T-cell (primary cell): ENCODE measurements at places on chromosomes 12 and 14.

- no peak for DNase-seq
Measured at GRCh38 chr12:66692170-66692569, 13.3 kb upstream of the GRIP1 start.

DNA sequence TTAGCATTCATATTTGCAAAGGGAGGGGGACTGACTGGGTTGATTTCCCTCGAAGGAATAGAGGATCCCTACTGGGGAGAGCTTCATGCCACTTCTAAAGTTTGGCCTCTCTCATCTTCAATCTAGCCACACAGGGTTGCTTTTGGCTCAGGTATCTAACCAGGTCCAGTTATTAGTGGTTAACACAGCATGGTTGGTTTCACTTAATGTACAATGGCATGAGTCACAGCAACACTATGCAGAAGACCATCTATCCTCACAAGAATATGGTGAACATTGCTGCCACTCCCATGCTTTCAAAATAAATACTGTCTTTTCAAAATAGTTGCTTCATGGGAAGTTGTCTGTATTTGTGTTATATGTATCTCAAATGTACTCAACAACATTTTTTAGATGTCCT lies 6.6 kb upstream of the RAB3IP start:
- DNase-seq, result no peak

DNA sequence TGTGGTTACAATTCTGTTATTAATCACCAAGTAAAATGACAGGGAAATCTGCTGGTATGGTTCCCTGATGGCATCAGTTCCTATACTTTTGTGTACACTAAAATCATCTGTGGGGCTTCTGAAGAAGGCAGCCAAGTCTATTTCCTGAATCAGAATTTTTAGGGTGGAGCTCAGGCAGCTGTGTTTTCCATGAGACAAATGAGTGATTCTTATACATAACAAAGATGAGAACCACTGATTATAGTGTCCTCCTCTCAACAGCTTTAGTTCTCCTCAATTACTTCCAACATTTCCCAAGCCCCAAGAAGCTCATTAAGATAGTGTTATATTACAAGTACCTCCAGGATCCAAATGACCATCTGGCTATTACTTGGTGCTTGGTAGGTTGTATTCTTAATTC lies 64.5 kb upstream of the USP44 start:
- DNase-seq, result no peak

DNA sequence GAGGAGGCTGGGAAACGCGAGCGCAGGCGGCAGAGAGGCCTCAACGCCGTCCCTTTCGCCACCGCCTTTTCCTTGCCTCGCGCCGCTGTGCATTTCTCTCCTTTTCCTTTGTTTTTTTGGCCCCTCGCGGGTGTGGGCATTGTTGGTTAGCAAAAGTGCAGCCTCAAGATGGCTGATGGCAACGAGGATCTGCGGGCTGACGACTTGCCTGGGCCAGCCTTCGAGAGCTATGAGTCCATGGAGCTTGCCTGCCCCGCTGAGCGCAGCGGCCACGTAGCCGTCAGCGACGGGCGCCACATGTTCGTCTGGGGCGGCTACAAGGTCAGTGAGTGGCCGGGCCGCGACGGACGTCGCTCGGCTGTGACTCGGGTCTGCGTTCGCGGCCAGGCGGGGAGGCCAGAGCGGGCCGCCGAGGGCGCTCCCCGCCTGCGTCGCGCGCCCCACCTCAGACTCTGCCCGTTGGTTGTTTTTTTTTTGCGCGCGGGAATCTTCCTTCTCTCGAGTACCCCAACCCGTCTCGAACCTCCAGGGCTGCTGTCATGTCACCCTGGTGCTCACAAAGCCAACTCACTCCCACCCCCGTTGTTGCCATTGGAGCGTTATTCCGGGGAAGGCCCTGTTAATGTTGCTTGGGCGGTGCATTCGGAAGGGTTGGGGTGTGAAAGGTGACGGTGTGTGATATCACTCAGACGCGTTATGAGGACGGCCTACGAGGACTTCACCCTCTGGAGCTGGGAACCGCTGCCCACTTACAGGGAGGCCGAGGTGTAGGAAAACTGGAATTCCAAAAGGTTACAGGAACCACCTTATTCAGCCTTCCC lies 558 bp downstream of the KLHDC2 start:
- peak; percentile 67 for DNase-seq

GRCh38 chr12:120115692-120116440 lies 687 bp downstream of the RAB35 start:
- DNase-seq, result no peak

DNA sequence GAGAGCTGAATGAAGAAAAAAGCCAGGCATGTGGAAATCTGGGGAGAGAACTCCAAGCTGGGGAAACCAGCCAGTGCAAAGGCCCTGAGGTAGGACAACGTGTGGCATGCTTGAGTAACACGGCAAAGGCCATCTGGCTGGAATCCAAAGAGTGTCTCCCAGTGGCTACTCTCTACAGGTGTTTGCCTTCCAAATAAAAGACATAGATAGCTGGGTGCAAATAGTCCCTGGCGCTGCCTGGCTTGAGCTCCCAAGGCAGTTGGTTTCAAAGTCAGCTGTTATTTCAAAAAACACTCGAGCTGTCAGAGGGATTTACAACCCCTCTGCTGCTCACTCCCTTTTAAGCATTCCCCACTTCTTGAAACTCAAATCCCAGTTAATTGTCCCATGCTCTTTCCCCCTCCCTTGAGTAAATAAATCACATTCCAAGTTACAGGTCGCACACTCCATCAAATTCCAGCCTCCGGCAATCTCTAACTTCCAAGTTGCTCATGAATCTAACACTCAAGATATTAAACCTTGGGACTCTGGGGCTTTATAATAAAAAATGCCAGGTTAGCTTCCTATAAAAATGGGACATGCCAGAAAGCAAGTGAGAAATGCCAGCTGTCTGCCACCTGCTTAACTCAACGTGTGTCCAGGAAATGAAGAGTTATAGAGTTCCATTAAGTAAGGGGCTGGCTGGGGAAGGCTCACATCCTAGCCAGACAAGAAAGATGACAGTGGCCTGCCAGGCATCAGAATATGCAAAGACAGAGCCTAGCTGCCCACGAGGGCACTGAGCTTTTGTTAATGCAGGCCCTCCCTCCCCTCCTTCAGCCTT lies 133.6 kb upstream of the NOS1 start:
- DNase-seq, result no peak

- DNase-seq, result no peak
Measured at GRCh38 chr14:87888136-87888999, 104.6 kb downstream of the GALC start.

GRCh38 chr14:96351986-96352385 lies 11.2 kb downstream of the ATG2B start:
- DNase-seq, result no peak

DNA sequence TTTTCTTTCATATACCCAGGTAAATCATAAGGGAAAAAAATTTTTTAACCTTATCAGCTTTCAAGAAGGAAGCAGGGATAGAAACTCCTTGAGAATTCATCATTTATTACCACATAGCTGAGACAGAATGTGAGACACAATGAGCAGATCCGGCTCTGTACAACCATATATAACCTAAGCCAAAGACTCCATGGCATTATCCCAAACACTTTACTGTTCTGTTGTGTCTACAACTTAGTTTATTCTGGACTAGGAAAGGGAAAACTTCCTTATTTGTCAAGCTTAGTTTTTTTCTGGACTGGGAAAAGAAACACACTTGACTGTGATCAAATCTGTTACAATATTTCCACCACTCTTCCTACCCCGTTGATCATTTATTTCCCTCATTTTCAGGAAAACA lies 38.3 kb upstream of the CATSPERB start:
- DNase-seq, result no peak

DNA sequence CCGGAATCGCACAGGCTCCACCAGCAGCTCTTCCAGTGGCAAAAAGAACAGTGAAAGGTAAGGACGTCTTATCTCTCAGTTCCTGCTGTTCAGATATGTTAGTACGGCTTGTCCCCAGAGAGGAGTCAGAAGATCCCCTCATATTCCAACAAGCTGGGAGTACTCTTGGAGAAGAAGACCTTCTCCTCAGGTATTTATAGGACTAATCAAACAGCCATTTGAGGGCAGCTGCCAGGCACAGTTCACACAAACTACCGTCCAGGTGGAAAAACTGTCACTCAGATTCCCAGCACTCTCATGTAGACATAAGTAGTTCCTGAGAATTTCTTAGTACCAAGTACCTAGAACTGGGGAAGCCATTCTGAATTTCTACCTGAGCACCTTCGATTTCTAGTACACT lies 85.3 kb downstream of the EML1 start:
- no peak for DNase-seq

GRCh38 chr12:52865090-52865944 lies 16.5 kb upstream of the KRT78 start:
- no peak for DNase-seq

DNA sequence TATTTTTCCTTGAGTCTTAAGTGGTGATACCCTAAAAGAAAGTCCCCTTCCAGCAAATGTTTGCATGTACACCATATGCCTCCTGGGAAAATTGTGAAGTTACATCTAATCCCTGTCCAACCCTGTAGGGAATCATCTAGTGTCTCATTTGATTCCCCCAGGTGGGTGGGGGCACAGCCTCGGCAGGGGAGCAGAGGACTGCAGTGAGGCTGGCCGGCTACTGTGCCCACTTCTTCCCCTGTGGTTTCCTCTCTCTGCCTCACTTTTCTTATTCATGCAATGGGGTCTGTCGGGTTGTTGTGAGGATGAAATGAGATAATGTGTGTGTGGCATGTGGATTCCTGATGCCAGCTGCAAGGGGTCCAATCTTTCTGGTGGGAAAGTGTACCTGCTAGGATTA lies 6.0 kb downstream of the PAPLN start:
- DNase-seq, result no peak

DNA sequence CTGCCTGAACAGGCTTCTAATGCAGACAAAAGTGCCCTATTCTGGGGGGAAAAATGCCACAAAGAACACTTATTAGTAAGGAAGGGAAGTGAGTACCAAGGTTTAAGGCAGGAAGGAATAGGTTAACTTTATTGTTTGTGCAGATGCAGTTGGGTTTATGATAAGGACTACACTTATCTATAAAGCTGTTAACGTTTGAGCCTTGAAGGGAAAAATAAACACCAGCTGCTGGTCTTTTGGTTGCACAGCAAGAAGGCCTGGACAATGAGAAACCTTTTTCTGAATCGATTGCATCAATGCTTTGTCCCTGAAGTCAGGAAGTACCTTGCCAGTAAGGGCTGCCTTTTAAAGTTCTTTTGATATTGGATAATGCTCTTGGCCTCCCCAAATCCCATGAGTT lies 407.8 kb downstream of the ATP23 start:
- DNase-seq, result no peak

DNA sequence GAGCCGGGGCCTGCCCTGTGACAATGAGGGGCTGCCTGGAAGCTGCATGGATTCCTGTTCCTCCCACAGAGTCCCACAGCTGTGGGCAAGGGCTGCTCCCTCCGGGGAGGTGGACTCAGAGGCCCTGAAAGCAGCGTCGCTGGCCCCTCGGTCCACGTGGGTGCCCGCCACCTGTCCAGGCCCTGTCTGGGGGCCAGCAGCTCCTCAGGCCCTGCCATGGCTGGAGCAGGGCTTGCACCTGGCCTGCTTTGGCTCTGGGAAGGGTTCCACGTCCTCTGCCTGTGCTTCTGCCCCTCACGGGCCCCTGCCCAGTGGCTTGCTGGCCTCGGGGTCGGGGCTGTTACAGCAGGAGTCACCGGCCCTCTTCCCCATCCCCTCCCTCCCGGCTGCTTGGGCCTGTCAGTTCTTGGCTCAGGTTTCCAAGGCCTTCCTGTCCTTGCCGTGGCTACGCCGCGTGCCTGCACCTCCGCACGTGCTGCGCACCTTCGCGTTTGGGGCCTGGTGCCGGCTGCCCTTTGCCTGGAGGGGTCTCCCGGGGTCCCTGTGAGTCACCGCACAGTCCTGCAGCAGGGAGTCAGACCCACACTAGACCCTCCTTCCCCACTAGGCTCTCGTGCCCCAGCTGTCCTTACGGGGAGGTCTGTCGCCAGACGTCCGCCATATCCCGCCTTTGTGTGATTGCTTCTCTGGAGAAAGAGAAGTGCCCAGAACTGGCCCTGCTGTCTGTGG lies 5.8 kb downstream of the FBRSL1 start:
- DNase-seq, result no peak

DNA sequence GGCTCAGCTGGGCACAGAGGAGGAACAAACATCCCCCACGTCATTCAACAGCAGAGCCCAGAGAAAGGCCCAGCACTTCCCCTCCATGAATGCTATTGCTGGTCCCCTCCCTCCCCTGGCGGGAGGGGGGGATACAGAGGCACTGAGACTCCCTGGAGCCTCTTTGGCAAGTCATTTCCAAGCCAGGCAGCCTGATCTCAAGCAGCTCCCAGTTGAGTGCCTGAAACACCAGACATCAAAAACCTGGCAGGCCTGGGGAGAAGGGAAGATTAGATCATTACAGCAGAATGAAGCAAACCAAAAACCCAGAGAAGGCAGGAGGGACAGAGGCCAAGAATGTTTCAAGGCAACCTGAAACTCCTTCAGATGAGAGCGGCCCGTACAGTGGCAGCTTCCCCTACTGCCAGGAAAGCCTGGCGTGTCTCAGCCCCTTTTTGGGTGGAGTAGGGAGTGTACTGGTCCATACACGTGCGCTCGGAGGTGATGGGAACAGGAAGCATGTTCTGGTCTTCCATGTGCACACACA lies 92.1 kb downstream of the LRRC74A start:
- DNase-seq, result no peak

DNA sequence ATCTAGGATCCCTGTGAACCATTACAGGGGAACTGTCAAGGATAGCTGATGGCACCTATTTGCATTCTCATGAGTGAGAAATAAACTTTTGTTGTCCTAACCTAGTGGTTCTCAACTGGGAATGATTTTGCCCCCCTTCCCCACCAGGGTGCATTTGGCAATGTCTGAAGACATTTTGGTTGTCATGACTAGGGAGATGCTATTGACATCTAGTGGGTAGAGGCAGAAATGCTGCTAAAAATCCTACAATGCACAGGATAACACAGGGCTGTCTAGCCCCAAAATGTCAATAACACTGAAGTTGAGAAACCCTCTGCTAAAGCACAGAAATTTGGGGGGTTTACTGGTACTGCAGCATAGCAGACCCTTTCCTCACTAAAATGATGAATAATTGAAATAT lies 140.9 kb upstream of the SRRM4 start:
- DNase-seq, result no peak

DNA sequence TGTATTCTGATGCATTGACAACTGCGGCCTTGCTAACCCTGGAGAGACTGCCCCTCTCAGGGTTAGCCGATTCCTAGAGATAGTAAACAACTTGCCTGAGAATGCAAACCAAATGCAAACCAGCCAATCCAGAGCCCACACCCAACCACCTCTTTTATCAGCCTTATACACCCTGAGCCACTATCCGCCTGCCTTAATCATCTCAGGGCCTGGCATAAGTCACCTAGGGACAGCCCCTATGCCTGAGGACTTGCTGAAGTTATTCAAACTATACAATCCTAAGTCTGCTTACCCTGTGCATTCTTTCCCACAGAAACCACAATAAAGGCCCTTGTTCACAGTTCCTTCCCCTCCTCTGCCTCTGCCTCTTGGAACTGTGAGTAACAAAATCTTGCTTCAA lies 177.2 kb downstream of the KCNA5 start:
- no peak for DNase-seq
